ENCODE measurements at places on chromosomes 16 and 17. TPM values are rescaled to one million over a fixed set of nuclear protein-coding genes. Genes with fewer than 3 reads are reported as not detected.

Gene CKLF
- not detected for total RNA-seq

DNA sequence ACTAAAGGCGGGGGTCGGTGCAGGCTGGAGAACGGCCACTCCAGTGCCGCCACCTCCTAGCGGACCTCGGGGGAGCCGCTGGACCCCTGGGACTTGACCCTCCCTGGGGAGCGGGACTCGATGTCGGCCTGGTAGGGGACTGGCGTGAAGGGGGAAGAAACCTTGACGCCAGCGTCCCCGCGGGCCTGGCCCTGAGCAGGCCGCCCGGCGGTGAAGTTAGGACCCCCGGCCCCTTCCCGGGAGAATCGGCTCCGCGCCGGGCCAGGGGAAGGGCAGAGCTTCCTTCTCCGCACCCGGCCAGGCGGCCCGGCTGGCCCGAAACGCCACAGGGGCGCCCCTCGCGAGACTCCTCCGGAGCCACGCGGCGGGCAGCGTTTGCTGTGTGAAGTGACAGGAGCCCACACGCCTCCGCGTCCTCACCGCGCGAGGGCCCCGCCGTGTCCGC is 389 bp downstream of the DUS1L start:
- H3K36me3 ChIP-seq, result peaks cover 33% of the 10 kb centered on the region
- peak overlapping the region; percentile 92 for H3K4me3 ChIP-seq
- H3K27ac ChIP-seq, result peak overlapping the region; percentile 95
- peaks cover 18% of the 10 kb centered on the region for H3K4me1 ChIP-seq
- H3K27me3 ChIP-seq, result no peaks in the 10 kb centered on the region

Gene TRIM25
- total RNA-seq, result 65.3 TPM

- no peak for DNase-seq
- H3K4me1 ChIP-seq, result peaks cover 2% of the 10 kb centered on the region
- no peaks in the 10 kb centered on the region for H3K27me3 ChIP-seq
- peaks cover 6% of the 10 kb centered on the region for H3K36me3 ChIP-seq
- peak overlapping the region; percentile 81 for H3K4me3 ChIP-seq
Measured at GRCh38 chr17:37643869-37644268, 623 bp upstream of the DDX52 start.

Gene SERPINF2
- total RNA-seq, result 20.6 TPM

GRCh38 chr16:4315186-4316107 is at the start of gene GLIS2:
Gene GLIS2 (plus strand): TSS chr16:4316067. CDS start chr16:4332281, 16,214 bp downstream.
- DNase-seq, result peak; percentile 84
- H3K36me3 ChIP-seq, result no peaks in the 10 kb centered on the region
- H3K27ac ChIP-seq, result peak within 1 kb of the TSS; percentile 94
- H3K4me1 ChIP-seq, result peaks cover 33% of the 10 kb centered on the region

GRCh38 chr16:78930561-78930960 is 670.0 kb downstream of the MAF start:
- no peak overlapping the region for H3K27ac ChIP-seq
- no peaks in the 10 kb centered on the region for H3K27me3 ChIP-seq
- H3K4me1 ChIP-seq, result no peaks in the 10 kb centered on the region
- H3K36me3 ChIP-seq, result no peaks in the 10 kb centered on the region
- no peak overlapping the region for H3K4me3 ChIP-seq

Gene MYH13
- not detected for total RNA-seq

Gene ST6GALNAC1
- 3.4 TPM for total RNA-seq

Gene MT3
- not detected for total RNA-seq

GRCh38 chr16:77063676-77064016 is 127.3 kb upstream of the MON1B start:
- no peaks in the 10 kb centered on the region for H3K4me1 ChIP-seq
- H3K36me3 ChIP-seq, result no peaks in the 10 kb centered on the region
- no peak overlapping the region for H3K27ac ChIP-seq
- no peak overlapping the region for H3K4me3 ChIP-seq

- no peak overlapping the region for H3K4me3 ChIP-seq
- H3K4me1 ChIP-seq, result peaks cover 19% of the 10 kb centered on the region
- DNase-seq, result no peak
- H3K27me3 ChIP-seq, result no peaks in the 10 kb centered on the region
- no peak overlapping the region for H3K27ac ChIP-seq
Measured at GRCh38 chr17:45138911-45139532, 3.5 kb downstream of the ACBD4 start.

GRCh38 chr16:23917621-23918020 is 81.8 kb downstream of the PRKCB start:
- no peak overlapping the region for H3K4me3 ChIP-seq
- DNase-seq, result no peak
- no peaks in the 10 kb centered on the region for H3K36me3 ChIP-seq
- H3K4me1 ChIP-seq, result no peaks in the 10 kb centered on the region
- no peak overlapping the region for H3K27ac ChIP-seq

DNA sequence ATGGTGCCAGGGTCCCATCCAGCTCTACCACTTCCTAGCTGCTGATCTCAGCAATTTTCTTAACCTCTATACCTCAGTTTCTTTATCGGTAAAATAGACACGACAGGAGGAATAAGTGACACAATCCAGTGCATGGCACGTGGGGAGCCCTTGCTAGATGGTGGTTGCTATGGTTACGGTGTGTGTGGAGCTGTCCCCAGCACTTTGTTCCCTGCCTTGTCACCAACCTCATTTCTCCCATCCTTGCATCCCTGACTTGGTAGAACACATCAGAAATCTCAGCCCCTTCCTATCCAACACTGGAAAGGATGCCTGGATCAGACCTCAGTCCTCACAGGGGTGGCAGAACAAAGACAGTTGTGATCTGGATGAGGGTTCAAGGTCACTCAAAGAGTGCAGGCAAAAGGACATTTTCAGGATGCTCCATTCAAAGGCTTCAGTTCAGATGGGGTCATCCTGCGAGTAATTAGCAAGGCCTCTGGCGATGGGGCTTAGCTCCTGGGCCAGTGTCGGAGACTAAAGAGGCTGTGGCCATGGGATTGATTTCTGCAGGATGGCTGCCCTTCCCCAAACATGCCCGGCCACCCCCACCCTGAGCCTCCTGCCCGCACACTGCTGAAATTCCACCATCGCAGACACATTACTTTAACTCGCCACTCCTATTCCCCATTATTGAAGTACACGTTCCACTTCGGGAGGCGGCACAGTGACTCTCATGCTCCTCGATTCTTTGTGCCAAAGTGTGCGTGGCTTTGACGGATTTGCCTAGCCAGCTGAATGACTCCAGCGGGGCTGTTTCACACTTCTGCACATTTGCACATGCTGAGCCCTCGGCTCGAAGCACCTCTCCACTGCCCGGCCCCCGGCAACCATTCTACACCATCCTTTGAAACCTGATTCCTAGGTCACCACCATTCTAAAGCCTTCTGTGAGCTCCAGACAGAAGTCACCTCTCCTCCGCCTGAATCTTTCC is 40.3 kb downstream of the WNT3 start:
- DNase-seq, result no peak
- no peaks in the 10 kb centered on the region for H3K36me3 ChIP-seq
- no peak overlapping the region for H3K4me3 ChIP-seq
- H3K4me1 ChIP-seq, result no peaks in the 10 kb centered on the region
- H3K27me3 ChIP-seq, result no peaks in the 10 kb centered on the region

Gene LITAFD
- not detected for total RNA-seq

Gene MMP2
- total RNA-seq, result 325 TPM

DNA sequence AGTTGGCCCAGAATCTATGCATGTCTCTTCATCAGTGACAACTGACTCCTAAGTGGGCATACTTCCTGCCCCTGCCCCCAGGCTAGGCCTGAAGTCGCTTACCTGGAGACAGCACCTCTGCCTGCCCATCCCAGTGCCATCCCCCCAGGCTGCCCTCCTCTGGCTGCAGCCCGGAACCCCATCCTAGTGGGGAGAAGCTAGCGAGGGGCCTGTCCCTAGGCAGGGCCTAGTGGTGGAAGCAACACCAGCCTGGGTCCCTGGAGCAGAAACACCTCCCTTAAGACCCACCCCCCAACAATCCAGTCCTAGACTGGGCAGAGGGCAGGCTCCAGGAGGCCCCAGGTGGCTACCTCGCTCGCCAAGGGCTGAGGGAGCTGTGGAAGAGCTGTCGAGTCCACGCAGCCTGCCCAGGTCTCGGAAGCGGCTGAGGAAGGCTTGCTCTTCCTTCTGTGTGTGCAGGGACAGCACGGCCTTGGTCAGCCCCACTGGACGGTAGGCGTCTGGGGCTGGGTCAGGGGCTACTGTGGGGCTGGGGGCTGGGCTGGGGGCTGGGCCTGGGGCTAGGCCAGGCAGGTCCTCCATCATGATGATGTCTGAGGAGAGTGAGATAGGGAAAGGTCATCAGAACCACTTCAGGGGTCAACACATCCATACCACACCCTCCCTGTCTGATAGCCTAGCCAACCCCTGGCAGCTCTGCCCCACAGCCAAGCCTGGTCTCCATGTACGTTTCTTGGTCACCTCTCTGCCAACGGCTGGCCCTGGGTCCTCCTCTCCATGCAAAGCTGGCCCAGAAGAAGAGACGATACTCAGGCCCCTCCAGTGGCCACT is 7.6 kb downstream of the PER1 start:
- H3K4me1 ChIP-seq, result no peaks in the 10 kb centered on the region
- peak; percentile 61 for DNase-seq
- H3K27me3 ChIP-seq, result no peaks in the 10 kb centered on the region
- peak overlapping the region; percentile 13 for H3K27ac ChIP-seq
- no peak overlapping the region for H3K4me3 ChIP-seq
- peaks cover 100% of the 10 kb centered on the region for H3K36me3 ChIP-seq

Gene TBC1D28
- not detected for total RNA-seq

- H3K27me3 ChIP-seq, result no peaks in the 10 kb centered on the region
- no peaks in the 10 kb centered on the region for H3K36me3 ChIP-seq
- peak overlapping the region; percentile 98 for H3K27ac ChIP-seq
- H3K4me1 ChIP-seq, result peaks cover 27% of the 10 kb centered on the region
Measured at GRCh38 chr17:38425031-38425430, 3.2 kb upstream of the ARHGAP23 start.

DNA sequence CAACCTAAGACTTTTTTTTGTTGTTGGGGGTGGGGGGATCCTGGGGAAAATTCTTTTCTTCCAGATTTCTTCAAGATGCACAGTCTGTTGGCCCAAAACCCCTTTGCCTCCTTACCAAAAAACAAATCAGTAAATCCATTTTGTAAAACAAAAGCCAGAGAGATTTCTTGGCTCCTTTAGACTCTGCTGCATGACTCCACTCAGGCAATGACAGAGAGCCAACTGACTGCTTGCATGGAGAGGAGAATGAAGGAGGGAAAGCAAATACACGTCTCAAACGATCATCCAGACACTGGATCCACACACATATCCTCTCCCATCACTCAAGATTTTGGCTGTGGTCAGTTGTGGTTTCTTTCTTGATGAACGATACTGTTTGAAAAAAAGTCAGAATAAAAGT is 13.8 kb downstream of the COPRS start:
- H3K4me3 ChIP-seq, result no peak overlapping the region
- H3K36me3 ChIP-seq, result no peaks in the 10 kb centered on the region
- no peak for DNase-seq
- H3K4me1 ChIP-seq, result peaks cover 24% of the 10 kb centered on the region

DNA sequence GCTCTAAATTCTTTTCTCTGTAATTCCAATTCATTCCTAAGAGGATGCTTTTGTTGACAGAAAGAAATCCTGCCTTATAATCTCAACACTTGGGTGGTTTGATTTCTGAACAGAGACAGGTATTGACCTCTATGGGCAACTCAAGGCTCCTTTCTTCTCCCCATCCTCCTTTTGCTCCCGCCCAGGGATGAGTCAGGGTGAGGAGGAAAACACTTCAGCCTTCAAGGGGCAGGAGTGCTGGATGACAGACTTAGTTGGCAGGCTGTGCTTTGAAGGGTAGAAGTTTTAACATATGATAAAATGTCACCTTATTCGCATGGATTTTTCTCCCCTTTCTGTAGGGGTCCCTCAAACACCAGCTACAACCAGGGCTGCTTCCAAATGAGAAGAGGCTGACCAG is 16.7 kb upstream of the TOM1L1 start:
- no peaks in the 10 kb centered on the region for H3K36me3 ChIP-seq
- no peaks in the 10 kb centered on the region for H3K27me3 ChIP-seq
- H3K27ac ChIP-seq, result no peak overlapping the region
- DNase-seq, result no peak
- no peaks in the 10 kb centered on the region for H3K4me1 ChIP-seq
- H3K4me3 ChIP-seq, result no peak overlapping the region

DNA sequence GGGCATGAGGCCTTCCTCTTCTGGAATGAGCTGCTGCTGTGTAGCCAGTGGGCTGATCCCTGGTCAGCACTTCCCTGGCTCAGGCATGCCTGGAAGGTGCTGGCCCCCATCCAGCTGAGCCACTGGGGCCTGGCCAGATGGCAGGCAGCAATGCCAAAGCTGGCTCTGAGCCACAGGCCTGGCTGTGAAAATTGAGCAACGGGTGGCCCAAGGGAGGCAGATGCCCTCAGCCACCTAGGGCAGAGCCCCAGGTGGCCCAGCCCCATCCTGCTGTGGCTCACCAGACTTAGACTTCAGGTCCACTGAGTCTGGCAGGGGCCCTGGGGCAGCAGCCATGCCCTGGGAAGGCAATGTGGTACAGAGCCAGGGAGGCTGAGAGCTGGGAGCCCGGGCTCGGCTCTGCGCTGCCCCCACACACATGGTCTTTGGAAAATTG is 8.5 kb upstream of the CRHR1 start:
- no peak overlapping the region for H3K27ac ChIP-seq
- no peaks in the 10 kb centered on the region for H3K4me1 ChIP-seq
- no peaks in the 10 kb centered on the region for H3K36me3 ChIP-seq
- H3K27me3 ChIP-seq, result no peaks in the 10 kb centered on the region
- DNase-seq, result no peak

Measured in ascending aorta (tissue), 2 donors.